ENCODE measurements at places on chromosomes 13 and 19.

GRCh38 chr13:47114030-47114429 is 217.2 kb upstream of the HTR2A start:
- peak; percentile 76 for DNase-seq

DNA sequence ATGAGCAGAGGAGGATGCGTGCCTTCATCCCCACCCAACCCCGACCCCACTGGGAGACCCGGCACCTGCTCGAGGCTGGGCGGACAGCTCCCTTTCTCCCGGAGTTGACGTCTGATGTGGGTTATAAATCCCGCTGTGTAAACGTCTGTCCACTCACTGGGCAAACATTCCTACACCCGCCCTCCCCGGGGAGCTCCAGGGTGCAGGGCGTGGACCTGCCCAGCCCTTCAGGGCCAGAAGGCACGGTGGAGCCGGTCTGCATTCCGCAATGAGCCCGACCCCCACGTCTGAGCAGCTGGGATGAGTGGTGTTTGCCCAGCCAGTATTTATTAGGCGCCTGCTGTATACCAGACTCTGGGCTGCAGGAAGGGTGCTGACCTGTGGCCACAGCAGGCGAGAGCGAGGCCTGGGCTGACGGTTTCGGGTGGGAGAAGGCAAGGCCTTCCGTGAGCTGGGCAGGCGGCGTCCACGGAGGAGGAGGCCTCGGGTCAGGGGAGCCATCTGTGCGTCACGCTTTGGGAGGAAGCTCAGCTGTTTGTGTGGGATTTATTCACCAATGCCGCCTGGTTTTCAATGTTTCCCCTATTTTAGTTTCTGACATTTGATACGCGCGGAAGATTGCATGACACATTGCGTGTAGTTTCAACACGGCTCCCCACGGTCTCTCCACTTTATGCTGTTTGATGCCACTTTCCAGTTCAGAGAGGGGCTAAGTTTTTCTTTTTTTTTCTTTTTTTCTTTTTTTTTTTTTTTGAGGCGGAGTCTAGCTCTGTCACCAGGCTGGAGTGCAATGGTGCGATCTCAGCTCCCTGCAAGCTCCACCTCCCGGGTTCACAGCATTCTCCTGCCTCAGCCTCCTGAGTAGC is 2.0 kb downstream of the MISP start:
- peak; percentile 90 for DNase-seq

DNA sequence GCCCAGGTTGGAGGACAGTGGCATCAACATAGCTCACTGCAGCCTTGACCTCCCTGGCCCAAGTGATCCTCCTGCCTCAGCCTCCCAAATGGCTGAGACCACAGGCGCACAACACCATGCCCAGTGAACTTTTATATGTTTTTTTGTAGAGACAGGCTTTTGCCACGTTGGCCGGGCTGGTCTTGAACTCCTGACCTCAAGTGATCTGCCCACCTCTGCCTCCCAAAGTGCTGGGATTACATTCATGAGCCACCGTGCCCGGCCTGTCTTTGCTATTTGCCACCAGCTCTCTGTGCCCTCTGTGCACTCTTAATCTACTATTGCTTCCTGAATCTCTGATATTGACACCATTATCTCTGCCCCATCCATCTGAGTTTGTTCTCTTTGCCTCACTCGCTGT is 34.3 kb upstream of the LRRC4B start:
- DNase-seq, result no peak

GRCh38 chr19:34317311-34317927 is 47.6 kb upstream of the GPI start:
- peak; percentile 53 for DNase-seq

DNA sequence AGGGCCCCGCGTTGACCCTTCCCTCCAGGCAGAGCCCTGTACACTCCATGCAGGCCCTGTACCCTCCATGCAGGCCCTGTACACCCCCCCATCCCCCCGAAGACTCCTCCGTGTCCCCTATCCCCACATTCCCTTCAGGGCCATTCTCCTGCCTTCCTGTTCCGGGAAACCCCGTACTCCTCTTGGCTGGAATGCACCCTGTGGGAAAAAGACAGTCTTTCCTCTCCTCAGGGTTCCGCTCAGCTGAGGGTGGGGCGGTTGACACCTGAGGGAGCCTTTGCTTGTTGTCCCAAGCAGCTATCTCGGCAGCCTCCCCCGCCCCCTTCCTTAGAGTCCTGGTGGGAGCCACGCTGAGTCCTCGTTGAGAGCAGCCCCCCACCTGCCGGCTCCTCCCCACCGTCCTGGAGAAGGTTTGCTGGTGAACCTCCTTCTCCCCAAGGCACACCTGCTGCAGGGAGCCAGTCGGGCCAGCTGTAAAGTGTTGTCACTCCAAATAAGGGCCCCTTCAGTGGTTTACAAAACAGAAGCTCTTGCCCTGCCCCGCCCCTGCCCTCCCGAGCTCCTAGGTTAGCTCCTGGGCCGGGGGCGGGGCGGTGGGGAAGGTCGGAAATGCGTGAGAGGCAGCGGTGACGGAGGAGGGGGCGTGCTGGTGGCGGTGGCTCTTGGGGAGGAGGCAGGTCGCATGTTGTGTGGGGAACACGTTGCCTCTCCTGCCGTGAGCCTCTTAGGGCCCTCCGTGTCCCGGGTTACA is 1.5 kb downstream of the GNA11 start:
- no peak for DNase-seq

DNA sequence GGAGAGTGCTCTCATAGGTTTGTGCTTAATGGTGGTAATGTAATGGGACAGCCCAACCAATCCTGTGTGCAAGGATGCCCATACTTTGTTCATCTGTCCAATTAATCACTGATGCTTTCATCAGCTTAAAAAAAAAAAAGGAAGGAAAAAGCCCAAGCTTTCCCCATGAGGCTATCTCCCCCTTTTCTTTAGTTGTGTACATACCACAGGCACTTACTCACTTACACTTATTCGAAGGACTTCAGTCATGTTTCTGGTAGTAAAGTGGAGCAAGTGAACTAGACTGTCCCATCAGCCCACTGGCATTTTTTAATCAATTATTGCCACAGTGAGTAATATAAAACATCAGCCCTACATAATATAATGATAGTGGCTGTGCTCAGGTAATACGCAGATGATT is 183.5 kb upstream of the UFM1 start:
- peak; percentile 2 for DNase-seq

- DNase-seq, result no peak
Measured at GRCh38 chr19:40413291-40413845, at the start of gene PRX. TSS of gene PRX (minus strand) at chr19:40413378. CDS start at chr19:40407932, 5,446 bp downstream.

GRCh38 chr13:99051768-99052455 is 74.0 kb upstream of the DOCK9 start:
- no peak for DNase-seq

GRCh38 chr13:104593693-104594092 is 1527.5 kb upstream of the SLC10A2 start:
- no peak for DNase-seq

DNA sequence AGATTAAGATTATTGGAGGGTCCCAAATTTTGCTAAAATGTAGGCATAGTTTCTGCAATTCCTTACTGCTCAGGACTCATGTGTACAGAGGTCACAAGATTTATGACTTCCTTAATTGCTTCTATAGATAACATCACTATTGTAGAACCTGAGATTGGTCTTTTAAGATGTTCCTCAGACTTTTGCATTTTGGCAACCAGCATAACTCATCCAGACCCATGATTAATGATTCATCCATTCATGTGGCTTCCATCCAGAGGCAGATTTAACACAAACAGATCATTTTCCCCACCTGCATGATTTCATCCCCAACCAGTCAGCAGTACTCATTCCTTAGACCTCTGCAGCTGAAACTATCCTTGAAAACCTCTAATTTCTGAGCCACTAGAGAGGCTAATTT is 34.5 kb upstream of the CEACAM8 start:
- DNase-seq, result no peak

DNA sequence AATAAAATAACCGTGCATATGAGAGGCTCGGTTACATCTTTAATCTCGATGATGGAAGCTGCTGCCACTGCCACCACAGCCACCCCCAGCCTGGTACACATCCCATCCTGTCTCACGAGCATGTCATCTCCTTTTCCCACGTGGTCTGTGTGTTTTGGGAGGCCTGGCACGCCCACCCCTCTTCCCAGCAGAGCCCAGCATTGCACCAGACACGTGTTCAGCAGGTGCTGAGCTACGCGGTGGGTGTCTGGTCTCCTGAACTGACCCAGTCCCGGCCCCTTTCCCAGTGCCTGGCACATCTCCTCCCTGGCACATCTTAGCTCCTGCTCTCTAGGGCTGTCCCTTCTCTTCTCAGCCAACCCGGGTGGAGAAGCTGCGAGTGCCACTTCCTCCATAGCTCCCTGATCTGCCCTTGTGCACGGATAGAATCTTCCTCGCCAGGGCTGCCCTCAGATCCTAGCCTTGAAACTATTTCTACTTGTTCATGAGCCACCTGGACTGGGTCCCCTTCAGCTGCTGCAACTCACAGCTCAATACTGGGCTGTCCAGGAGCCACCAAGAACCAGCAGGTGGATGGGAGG is 36.8 kb upstream of the ZNF536 start:
- no peak for DNase-seq

DNA sequence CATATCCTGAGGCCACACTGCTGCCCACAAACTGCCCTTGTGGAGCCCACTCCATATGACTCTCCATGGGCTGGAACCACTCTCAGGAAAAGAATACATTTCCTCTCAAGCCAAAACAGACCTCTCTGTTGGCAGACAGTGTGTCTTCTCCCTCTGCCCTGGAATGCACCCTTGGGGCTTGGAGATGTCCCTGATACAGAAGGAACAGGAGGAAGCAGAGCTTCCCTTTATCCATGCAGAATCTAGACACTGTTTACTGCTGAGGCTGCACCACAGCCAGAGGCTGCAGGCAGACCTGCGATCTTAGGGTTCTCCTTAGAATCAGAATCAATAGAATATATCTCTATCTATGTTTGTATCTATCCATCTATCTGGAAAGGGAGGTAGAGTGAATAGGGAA is 26.8 kb upstream of the CYP4F8 start:
- DNase-seq, result no peak

- no peak for DNase-seq
Measured at GRCh38 chr13:31037874-31038500, 105.5 kb downstream of the TEX26 start.

DNA sequence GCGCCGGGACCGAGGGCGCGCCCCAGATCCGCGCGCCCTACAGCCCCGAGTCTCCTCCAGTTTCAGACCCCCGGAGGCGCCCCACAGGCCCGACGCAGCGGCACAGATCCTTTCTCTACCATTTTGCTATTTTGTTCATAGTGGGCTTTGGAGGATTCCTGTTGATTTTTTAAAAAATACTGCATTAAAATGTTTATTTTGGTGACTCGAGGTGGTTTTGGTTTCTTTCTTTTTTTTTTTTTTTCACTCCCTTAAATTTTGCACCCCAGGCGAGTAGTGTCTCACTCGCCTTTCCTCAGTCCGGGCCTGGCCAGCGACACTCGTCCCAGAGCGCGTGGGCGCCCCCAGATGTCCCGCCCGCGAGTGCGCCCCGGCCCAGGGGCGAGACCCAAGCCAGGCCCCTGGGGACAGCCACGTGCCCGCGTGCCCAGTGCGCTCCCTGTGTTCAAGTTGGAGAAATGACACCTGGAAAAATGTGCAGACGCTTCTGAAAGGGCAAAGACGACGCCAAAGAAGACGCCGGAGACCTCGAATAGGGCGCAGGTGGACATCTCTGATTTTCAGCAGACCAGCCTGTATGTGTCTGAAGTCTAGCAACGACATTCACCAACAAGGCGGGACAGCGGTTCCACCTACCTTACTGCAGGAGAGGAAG is 471 bp upstream of the INSR start:
- no peak for DNase-seq

Data from amniotic epithelial cell (primary cell).